ENCODE measurements at places on chromosomes 1 and 21.

DNA sequence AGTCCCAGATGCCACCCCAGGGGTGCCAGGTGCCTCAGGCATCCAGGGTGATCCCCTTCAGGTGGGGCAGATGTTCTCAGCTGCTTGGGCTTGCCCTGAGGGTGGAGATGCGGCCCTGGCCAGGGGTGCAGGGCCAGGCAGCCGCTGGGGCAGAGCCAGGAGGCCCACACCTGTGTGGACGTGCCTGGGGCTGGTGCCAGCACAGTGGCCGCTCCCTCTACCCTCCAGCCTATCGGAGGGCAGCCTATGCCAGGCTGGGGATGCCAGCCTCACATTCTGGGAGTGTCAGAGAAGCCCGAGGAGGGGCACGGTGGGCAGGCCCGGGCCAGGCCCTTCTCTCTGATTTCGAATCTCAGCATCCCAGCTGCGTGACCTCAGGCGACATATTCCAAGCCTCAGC is 96.5 kb upstream of the WNT4 start:
- no peak for DNase-seq

- no peak for DNase-seq
Measured at GRCh38 chr1:109385417-109385816, 12.3 kb downstream of the SORT1 start.

DNA sequence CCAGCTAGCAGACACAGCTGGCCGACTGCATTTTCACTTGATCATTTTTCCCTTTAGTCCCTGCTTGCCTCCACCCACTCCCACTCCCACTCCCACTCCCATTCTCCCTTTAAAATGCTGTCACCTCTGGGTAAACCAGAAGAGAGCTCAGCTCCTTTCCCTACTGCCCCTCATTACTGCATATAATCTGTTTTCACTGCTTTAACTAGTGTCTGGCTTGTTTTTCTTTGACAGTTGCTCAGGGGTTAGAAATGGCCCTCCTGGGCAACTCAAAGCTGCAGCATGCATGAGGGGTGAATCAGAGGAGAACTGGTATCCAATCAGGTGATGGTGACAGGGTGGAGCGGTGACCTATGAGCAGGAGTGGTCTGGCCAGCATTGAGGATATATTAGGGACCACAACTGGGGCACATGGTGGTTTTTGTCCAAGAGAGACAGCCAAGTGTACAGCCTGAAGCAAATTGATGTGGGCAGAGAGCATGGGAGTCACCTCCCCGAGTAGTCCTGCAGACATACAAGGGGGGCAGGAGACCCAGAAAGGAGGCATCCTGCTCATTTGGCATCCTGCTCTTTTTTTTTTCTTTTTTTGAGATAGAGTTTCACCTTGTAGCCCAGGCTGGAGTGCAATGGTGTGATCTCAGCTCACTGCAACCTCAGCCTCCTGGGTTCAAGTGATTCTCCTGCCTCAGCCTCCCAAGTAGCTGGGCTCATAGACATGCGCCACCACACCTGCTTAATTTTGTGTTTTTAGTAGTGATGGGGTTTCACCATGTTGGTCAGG is 42.6 kb upstream of the SRSF10 start:
- peak; percentile 55 for DNase-seq

DNA sequence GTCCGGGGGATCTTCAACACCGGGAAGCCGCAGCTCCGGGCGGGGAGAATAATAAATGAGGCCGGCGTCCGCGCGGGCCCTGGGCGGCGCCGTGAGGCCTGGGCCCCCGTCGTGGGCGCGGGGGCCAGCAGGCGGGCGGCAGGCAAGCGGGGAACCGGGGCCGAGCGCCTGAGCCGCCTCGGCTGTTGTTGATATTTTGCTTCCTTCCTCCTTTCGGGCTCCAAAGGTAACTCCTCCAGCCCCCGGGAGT is at the start of gene MEF2D:
TSS of gene MEF2D (minus strand) at position 233 of the 250 bp plus-strand sequence. CDS start 17,483 bp downstream, outside the sequence.
- no peak for DNase-seq

GRCh38 chr1:230629511-230629910 is 12.8 kb upstream of the COG2 start:
- no peak for DNase-seq

GRCh38 chr21:29293495-29293894 is 5.2 kb upstream of the BACH1 start:
- no peak for DNase-seq

- DNase-seq: no peak
Measured at GRCh38 chr1:201554789-201555592, 16.1 kb downstream of the NAV1 start.

GRCh38 chr1:152718238-152718637 is 10.3 kb downstream of the LCE4A start:
- no peak for DNase-seq

DNA sequence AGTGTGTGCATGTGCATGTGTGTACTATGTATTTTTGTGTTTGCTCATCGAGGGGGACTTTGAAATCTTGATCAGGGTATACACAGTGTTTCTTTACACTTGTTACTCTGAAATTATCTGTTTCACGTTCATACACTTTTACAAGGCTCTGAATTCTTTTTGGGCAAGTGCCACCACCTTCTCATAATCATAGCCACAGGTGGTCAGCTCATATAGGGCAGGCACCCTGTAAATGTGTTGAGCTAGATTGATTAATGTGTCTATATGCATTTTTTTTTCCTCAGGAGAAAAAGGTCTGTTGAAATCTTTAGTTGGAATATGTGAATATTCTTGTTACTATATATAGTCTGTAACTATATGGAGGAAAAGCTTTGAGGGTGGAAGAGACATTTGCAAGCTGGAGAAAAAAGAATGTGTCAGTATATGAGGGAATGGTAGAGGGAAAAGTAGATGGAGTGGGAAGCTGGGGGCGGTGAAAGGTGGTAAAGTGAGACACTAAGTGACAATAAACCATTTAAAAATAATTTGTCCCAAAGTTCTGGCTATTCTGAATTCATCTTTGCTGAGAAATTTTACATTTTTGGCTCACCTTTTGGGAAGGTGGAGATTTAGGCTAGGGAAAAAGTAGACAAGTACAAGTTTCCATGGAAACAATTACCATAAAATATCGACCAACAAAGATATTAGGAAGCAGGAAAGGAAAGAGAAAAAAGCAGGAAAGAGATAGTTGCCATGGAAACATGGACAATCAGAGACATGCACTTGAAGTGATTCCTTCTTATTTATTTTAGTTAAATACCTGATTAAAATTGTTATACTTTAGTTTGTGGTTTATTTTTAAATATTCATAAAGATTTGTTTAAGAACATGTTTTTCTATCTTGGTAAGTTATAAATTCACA is 277.5 kb downstream of the PDE4B start:
- DNase-seq: no peak

DNA sequence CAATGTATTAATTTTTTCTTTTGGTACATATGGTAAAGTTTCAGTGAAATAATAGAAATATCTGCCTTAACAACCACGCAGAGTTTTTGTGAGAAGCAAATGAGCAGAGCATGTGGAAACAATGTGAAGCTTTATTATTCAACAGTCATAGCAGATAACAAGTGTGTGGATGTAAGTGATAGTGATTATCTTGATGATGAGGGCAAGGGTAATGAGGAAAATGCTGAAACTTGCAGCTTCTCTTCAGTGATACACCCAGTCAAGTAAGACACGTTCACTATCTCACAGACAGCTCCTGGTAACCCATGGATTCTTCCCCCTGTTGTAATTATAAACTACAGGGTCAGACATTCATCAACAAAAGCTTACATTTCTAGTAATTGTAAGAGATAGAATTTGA is 14.6 kb upstream of the OR2L5 start:
- no peak for DNase-seq

GRCh38 chr21:42672699-42673458 is 19.5 kb downstream of the PDE9A start:
- peak; percentile 66 for DNase-seq

- no peak for DNase-seq
Measured at GRCh38 chr1:44425341-44426082, 20.5 kb downstream of the RNF220 start.

GRCh38 chr21:14901482-14901958 is 163.3 kb downstream of the NRIP1 start:
- DNase-seq: peak; percentile 99

GRCh38 chr1:85571828-85572227 is 8.7 kb upstream of the CCN1 start:
- DNase-seq: no peak

- no peak for DNase-seq
Measured at GRCh38 chr1:240099748-240100147, 8.1 kb downstream of the FMN2 start.

GRCh38 chr1:162389971-162390370 is 8.4 kb downstream of the C1orf226 start:
- DNase-seq: no peak

DNA sequence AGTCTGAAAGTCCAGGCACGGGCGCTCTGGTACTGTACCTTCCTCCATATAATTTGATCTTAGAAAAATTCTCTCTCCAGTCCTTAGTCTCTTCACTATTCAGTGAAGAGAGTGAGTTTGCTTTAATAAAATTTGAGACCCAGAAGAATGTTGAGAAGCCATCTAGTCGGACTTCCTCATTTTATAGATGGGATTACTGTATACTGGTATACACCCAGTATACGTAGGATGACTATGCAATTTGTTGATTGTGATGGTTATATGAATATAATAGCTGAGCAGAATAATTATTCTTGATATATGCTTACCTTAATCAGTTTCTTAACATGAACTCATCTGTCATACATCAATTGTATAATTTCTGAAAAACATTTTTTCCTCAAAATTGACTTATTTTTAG is 328.0 kb upstream of the B3GALT2 start:
- DNase-seq: no peak

GRCh38 chr1:235006132-235006721 is 122.4 kb downstream of the TOMM20 start:
- DNase-seq: no peak

DNA sequence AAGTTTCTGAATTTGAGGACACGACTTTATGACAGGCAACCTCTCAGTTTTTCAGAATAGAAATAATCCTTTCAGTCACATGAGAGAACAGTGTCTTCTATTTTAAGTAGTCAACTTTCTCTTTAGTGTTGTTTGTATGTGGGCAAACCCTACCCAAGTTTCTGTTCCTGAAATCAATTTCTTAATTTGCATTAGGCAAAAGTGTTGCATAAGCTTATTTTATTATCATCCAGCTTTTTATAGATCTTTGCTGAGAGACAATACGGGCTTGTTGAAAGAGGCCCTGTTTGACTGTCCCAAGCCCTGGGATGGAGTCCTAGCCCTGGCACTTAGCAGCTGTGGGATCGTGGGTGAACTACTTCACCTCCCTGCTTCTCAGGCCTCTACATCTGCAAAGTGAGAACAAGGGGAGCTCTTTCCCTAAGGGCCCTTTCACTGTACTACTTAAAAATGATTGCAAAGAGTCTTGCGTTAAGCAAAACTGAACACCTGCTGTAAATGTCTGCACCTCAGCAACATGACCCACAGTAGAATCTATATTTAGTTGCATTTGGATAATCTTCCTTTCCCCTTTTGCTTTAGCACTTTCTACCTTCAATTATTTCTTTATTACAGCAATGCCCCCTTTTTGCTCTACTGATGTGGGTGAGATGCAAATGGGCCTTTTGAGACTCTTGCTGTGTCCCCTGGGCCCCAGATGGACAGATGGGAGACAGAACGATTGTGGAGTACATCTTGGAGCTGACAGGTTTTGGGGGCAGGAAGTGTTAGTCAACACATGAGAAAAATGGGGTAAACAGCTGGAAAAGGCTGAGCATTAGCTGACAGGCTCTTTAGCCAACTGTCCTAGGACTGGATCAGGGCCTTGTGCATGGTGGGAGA is 41.0 kb upstream of the SCAF4 start:
- no peak for DNase-seq

DNA sequence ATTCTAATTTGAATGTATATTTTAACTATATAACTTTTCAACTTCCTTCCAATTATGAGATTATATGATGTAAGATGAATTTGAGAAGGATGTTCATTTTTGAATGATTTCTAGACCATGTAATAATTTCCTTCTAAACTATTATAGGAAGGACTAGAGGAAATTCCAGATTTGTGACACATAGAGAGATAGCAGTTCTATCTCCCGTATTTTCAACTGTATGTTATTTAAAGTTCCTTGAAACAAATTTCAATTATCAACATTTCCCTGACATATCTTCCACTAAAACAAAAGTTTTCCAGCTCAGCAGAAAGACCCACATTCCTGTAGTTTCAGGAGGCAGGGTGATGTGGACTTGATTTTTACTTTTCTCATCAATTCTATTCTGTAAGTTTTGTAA is 396.7 kb upstream of the C1orf87 start:
- DNase-seq: no peak

- peak; percentile 79 for DNase-seq
Measured at GRCh38 chr21:32423320-32424190, 11.0 kb downstream of the EVA1C start.

GRCh38 chr1:182968151-182968741 is 15.3 kb upstream of the SHCBP1L start:
- DNase-seq: no peak

DNA sequence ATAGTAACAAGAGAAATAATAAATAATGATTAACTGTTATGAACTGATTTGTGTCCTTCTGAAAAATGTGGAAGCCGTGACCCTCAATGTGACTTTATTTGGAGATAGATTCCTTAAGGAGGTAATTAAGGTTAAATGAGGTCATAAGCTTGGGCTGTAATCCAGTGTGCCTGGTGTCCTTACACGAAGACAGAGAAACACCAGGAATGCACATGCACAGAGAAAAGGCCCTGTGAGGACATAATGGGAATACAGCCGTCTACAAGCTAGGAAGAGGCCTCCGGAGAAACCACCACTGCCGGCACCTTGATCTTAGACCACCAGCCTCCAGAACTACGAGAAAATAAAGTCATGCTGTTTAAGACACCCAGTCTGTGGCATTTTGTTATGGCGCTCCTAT is 215.9 kb downstream of the NEGR1 start:
- no peak for DNase-seq

DNA sequence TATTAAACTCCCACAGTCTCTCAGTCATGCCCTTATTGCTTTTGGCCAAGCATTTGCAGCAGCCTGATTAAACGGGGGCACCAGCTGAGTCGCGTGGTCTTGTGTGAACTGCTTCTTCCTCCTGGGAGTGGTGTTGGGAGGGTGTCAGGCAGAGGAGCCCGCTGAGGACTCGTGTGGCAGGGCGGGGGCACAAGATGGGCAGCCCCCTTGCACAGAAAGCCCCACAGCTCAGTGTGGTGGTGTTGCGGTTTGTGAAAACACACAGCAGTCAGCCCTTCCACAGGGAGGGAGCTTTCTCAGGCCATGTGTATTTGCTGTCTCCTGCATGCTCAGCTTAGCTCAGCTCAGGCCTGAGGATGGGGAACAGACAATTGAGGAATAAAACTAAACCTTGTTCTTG is 22.4 kb downstream of the PEX14 start:
- no peak for DNase-seq

- no peak for DNase-seq
Measured at GRCh38 chr1:4650481-4650880, 3.9 kb upstream of the AJAP1 start.

DNA sequence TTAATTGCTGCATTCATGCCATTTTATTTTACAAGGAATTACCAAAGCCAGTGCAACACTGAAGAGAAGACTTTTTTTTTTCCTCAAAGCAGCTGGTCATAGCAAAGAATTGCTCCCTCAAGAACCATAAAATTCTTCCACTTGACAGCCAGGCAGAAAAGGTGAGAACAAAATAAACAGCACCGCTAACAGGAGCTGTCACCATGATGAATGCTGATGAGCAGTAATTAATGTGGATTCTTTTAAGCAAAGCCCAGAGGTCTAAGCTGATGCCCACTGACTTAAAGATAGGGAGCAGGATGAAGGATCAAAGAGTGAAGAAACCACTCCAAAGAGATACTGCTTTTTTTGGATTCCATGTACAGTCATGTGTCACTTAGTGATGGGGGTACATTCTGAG is 428.4 kb downstream of the BRINP3 start:
- no peak for DNase-seq

Measured in astrocyte of the cerebellum (primary cell).